Panc1 (cell line): ENCODE measurements at places on chromosomes 1 and 21. TPM values are rescaled to one million over a fixed set of nuclear protein-coding genes. Genes with fewer than 3 reads are reported as not detected.

- DNase-seq: no peak
Measured at GRCh38 chr1:201020040-201020591, 3.4 kb downstream of the KIF21B start.

- DNase-seq: no peak
Measured at GRCh38 chr1:207058252-207058651, 5.2 kb downstream of the PFKFB2 start.

TCHH gene
- 0.28 TPM for total RNA-seq

S100PBP gene
- total RNA-seq: 55.4 TPM
